Fibroblast of gingiva (primary cell): ENCODE measurements at places on chromosomes 5 and 9.

DNA sequence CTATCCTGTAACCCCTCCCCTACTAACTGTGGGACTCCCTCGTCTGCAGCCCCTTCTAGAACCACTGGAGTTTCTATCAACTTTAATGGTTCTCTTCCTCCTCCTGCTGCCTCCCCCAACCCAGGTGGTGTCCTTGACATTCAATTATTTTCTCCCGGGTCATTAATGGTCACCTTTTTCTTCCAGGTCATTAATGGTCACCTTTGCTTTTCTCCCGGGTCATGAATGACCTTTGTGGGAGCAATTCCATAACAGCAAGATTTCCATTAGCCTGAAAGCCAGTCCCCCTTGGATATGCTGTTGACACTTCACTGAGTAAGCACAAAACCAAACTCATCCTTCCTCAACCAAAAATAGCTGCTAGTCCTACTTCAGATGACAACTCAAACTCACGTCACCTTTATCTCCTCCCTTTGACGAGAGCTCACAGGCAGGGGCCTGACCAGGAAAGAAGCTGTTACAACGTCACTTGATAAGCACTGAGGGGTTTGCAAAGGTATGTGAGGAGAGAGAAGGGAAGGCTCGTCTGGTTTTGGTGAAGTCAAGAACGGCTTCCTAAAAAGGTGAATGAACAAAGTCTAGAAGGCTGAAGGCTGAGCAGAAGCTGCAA is 10.9 kb downstream of the CCDC127 start:
- DNase-seq: no peak

- DNase-seq: no peak
These were observed 129.0 kb downstream of the SREK1 start for GRCh38 chr5:66273121-66273520.

DNA sequence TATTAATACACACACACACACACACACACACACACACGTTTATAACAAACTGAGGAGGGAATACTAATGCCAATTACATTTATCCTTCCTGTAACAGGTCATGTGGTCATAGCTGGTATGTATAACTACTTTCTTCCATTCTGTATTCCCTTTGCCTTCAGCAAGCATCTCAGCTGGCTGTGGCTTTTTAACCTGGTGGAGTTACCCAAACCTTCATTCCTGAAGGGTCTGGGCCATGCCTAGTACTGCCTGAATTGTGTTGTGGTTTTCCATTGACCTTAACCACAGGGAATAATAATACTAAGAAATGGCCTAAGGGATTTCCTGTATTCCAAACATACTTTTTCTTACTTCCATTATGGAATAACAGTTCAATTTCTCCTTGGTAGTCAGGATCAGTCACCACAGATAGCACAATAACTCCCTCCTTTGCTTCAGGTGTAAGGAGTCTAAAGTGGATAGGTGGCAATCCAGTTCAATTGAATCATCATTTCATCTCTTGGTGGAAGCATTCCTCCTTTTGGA is 222.2 kb upstream of the MEF2C start:
- DNase-seq: no peak

- no peak for DNase-seq
These were observed 464.3 kb downstream of the GADD45G start for GRCh38 chr9:90069085-90069484.

DNA sequence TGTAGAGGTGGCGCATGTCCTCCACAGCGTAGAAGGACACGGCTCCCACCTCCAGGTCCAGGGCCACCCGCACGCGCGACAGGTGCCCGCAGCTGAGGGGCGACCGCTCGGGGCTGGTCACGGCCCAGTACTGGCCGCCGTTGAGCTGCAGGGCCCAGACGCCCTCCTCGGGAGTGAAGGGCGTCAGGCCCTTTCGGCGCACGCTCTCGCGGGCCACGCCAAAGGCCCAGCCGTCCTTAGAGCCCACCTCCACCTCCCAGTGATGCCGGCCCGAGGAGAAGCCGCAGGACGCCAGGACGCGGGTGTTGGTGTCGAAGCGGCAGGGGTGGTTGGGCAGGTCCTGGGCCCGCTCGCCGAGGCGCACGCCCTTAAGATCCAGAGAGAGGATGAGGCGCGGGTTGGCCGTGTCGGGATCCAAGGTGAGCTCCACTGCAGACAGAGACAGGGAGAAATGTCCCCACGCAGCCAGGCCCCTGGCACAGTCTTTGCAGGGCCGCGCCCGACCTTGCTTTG is 9.7 kb downstream of the TRIM7 start:
- DNase-seq: no peak
